ENCODE measurements at places on chromosomes 4 and X.
A peak's percentile ranks its signal among the peaks of the same experiment; 100 is the strongest.

GRCh38 chrX:155213731-155214130, 2.5 kb upstream of the VBP1 start:
- DNase-seq: no peak

DNA sequence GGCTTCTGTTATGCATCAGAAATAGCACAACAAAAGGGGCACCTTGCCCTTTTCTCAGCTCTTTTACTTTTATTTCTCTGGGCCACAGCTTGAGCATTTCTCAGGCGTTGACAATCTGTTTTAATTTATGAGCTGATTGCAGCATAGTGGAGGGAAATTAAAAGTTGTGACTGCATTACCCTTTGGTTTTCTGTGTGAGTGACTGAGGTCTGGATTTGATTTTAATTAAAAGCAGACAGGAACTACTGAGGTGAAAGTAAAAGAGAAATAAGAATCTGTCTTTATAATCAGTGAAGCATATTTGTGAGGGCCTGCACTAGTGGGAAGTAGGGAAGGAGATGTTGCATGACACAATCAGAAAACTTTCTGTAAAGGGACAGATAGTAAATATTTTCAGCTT, 43.4 kb upstream of the GEMIN8 start:
- DNase-seq: no peak

- DNase-seq: no peak
These were observed 95.0 kb downstream of the TMEM164 start for GRCh38 chrX:110097920-110098319.

DNA sequence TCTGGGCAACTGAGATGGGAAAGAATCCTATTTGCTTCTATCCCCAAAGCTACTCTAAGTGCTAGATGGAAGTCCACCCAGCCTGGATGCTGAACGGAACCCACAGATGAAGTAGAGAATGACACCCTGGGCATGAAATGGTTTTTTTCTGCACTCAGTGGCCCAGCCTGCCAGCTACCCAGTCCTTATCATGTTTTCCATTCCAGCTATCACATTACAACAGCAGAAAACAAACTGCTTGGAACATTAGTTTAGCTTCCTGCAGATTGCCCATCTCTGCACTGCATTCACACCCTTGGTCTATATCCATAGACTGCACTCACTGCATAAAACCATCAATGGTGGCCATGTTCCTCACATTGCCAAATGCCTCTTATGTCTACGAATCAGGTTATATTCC, 79.1 kb downstream of the NYX start:
- DNase-seq: no peak

DNA sequence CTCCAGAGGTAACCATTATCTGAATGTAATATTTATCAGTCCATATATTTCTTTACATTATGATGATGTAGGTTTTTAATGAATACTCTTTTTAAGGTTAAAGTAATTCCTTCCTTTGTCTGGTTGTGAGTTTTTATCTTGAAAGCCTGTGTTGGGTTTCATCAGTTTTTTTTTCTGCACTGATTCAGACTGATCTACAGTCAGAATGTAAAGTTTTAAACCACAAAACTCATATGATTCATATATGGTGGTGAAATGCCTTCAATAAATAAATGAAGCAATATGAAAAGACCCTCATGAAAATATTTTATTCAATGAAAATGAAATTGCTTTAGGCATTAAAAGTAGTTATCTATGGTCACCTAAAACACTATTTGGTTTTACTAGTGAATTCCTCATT, 47.1 kb downstream of the SORBS2 start:
- no peak for DNase-seq

GRCh38 chr4:8162625-8163024, 4.0 kb upstream of the ABLIM2 start:
- DNase-seq: no peak

DNA sequence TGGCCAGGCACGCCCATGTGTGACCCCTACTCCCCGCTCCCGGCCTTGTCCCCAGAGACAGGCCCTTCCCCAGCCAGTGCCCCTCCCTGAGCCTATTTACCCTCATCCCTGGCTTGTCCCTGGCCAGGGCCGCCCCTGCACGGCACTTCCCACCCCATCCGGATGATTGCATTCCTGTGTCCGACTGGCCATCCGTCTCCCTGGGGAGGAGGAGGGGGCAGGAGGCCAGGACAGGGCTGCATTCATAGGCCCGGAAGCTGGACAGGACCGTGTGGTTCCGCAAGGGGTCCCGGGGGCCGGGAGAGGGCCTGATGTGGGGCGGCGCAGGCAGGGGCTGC, 22.8 kb downstream of the CTBP1 start:
- DNase-seq: no peak

- no peak for DNase-seq
These were observed 10.2 kb upstream of the CDKN2AIP start for GRCh38 chr4:183434264-183434663.

- DNase-seq: no peak
These were observed 735 bp downstream of the NRK start for GRCh38 chrX:105823092-105823455.

DNA sequence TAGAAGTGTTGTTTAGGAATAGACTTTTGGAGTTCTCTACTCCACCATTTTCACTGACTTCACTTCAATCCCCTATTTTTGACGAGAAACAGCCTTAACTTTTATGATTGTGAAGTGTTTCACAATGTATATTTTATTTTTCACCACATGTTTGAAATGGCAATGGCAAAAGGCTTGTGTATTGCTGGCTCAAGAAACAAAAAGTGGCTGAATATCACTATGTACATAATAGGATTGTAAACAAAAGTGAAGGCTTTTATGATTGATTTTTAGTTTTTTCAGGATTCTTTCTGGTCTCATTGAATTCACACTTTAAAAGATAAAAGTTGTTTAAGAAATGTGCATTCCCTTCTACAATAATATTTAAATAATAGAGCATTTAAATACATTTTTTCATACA, 18.2 kb downstream of the MAGEB5 start:
- DNase-seq: no peak

GRCh38 chrX:53071604-53072417, 10.4 kb upstream of the TSPYL2 start:
- DNase-seq: peak; percentile 1

- no peak for DNase-seq
These were observed 148.3 kb downstream of the APBB2 start for GRCh38 chr4:41066049-41066448.

DNA sequence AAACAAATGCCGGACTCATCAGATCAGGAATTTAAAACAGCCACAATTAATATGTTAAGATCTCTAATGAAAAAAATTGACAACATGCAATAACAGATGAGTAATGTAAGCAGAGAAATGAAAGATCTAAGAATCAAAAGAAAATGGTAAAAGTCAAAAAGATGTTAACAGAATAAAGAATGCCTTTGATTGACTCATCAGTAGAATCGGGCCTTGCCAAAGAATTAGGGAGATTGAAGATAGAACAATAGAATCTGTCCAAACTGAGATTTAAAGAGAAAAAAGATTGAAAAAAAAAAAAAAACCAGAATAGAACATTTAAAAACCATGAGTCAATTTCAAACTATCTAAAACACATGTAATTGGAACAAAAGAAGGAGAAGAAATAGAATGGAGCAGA, 25.9 kb upstream of the GUCY1A1 start:
- no peak for DNase-seq

DNA sequence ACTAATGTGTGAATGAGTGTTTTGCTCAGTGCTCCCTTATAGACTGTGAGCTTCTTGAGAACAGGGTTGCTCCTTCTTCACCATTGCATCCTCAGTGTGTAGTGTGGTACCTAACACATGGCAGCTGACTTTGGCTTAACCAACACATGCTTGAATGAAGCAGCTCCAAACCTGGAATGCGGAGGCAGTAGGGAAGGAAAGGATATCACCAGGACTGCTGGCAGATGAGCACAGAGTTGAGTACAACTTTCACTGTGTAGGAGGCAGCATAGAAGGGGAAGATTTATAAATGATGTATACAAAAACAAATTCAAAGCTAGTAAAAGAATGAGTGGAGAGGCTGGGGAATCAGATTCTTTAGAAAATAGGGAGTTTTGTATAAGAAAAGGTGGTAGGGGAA, 174.3 kb downstream of the SLIT2 start:
- no peak for DNase-seq

- DNase-seq: no peak
These were observed 270.5 kb upstream of the GPC4 start for GRCh38 chrX:133685822-133686221.

- DNase-seq: peak; percentile 6
These were observed 215.6 kb upstream of the GYPA start for GRCh38 chr4:144355811-144356757.

GRCh38 chrX:43750248-43750676, 94.2 kb downstream of the MAOA start:
- DNase-seq: peak; percentile 1

GRCh38 chr4:90120037-90120436, 7.2 kb upstream of the CCSER1 start:
- no peak for DNase-seq

DNA sequence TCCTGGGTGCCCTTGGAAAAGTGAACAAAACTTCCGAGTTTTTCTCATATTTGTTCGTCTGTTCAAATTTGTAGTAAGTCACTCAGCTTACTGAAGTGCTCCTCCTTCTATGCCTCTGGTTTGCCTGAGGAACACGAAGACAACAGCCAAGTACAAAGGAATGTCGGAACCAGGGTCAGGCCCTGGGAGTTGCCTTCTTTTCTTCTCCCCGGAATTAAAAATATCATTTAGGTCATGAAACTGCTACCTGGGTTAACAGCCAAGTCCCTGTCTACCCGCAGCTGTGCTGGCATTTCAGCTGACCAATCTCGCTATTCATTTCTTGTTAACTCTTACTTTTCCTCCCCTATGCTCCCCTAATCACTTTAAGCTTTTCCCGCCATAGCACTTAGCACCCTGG, 137.6 kb upstream of the TEX13D start:
- DNase-seq: no peak

DNA sequence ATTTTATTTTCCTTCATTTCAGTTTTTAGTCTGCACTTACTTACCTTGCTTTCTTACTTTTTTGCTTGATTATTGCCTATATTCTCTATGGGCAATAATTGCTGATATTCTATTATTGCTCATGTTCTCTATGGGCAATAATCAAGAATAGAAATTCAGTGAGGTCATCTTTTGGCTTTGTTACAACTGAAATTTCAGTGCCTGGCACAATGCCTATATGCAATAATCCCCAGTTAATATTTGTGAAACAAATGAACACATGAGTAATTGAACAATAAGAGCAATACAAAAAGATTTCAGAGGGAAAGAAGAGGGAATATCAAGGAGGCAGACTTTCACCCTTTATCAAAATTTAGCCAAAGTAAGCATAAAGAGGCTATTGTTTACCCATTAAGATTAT, 48.6 kb upstream of the ARSJ start:
- DNase-seq: no peak

GRCh38 chrX:86604607-86605006, 456.4 kb downstream of the DACH2 start:
- no peak for DNase-seq

DNA sequence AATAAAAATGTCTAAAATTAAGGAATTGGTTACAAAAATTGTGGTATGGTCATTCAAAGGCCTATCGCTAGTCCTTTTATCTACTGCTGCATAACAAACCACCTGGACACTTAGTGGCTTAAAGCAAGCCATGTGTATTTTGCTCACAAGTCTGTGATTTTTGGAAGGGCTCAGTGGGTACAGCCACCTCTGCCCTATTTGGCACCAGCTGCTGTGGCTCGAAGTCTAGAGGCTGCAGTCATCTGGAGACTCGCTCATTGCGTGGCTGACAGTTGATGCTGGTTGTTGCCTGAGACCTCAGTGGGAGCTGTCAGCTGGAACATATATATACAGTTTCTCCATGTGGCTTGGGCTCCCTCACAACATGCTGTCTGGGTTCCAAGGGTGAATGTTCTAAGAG, 60.8 kb upstream of the MID1 start:
- no peak for DNase-seq

- no peak for DNase-seq
These were observed 44.4 kb downstream of the RAP1GDS1 start for GRCh38 chr4:98305576-98305975.

DNA sequence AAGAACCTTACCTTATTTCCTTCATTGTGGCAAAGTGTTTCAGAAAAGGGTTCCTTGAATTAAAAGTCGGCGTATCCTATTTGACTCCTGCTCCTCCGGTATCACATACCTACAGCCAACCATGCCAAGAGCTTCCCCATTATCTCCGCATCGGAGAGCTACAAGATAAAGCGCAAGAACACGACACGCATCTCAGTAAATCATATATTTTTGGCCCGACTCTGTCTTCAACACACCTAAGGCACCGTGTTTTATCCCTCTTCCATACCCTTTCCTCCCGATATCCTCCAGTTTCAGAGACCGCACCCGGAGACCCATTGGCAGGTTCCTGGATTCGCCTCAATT, 497 bp upstream of the THAP9 start:
- DNase-seq: no peak

DNA sequence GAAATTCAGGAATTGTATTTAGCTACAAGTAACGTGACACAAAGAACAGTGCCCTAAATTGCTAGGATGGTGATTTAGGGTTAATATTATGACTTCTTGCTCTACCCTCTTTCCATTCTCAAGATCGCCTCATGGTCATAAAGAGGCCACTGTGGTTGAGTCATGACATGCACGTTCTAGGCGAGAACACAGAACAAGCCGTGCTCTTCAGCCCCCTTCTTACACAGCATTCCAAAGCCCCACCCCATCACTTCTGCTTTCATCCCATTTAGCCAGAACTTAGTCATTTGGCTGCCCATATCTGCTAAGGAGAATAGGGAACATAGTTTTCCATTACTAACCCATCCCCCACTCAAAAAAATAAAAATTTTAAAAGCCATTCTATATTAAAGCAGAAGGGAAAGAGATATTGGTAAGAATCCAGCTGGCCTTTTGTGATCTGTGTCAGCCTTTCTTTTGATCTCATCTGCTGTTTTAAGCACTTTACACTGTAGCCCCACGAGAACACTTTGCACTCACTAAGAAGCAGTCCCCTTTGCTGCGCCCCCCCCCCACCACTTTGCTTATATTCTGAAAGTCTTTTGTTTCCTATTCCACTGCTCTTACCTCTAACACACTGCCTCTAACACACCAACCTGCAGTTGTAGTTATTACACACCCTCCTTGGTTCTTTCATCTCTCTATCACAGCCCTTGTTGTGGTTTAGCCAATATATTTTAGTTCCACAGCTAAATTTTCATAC, 28.4 kb downstream of the NPNT start:
- no peak for DNase-seq

- DNase-seq: no peak
These were observed 136.1 kb upstream of the MID1 start for GRCh38 chrX:10756441-10756840.

GRCh38 chr4:133550436-133550835, 401.3 kb downstream of the PCDH10 start:
- DNase-seq: no peak

GRCh38 chr4:54281054-54281766, 52.1 kb downstream of the PDGFRA start:
- no peak for DNase-seq

GRCh38 chr4:107131295-107131694, 95.2 kb upstream of the DKK2 start:
- no peak for DNase-seq

All from bone marrow (tissue), 2 donors.